ENCODE measurements at places on chromosomes 12 and 14.

GRCh38 chr12:19186722-19187661, 57.5 kb downstream of the PLEKHA5 start:
- DNase-seq: peak; percentile 32

DNA sequence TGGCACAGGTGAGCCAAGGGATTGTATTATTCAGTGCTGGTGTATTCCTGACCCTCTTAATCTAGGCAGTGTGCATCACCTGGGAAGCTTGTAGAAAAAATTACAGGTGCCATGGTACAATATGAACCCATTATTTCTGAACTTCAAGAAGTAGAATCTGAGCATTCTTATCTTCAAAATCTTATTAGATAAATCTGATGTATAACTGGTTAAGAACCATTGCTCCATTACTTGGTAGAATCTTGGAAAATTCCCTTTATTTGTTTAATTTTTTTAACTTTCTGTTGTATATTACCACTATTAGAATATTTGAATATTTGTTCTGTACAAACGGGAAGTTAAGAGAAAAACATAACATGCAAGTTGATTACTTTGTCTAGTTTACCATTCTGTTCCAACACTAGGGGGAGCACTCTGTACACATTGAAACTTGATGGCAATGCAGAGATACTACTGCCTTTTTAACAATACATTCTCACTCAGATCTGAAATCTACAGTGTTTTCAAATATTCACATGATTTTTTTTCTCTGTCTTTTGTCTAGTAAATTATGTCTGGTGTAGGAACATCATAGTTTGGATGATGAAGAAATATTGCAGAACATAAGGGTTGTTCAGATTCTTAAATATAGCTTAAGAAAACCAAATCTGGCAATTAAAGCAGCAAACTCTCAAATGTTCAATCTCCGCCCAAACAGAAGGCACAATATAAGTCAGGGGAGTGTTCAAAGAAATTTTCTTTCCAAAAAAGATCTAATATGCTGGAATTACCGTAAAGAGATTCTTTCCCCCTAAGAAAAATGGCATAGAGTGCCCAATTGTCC, 196.6 kb downstream of the PCNX1 start:
- DNase-seq: peak; percentile 59

DNA sequence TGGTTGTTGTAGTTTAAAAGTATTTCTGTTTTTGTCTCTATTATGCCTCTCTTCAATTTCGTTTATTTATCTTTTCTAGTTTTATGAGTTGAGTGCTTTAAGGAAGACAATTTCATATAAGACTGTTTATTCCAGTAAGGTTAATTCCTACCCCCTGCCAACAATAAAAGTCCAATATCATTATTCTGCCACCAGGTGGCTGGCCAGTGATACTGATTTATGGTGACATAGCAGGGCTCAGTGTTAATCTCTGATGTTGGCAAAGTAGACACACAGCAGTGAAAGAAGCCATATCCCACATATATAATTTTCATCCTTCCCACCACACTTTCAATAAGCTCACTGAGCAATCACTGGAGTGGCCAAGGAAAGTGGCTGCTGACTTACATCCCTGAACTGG, 69.0 kb upstream of the BMP4 start:
- no peak for DNase-seq

DNA sequence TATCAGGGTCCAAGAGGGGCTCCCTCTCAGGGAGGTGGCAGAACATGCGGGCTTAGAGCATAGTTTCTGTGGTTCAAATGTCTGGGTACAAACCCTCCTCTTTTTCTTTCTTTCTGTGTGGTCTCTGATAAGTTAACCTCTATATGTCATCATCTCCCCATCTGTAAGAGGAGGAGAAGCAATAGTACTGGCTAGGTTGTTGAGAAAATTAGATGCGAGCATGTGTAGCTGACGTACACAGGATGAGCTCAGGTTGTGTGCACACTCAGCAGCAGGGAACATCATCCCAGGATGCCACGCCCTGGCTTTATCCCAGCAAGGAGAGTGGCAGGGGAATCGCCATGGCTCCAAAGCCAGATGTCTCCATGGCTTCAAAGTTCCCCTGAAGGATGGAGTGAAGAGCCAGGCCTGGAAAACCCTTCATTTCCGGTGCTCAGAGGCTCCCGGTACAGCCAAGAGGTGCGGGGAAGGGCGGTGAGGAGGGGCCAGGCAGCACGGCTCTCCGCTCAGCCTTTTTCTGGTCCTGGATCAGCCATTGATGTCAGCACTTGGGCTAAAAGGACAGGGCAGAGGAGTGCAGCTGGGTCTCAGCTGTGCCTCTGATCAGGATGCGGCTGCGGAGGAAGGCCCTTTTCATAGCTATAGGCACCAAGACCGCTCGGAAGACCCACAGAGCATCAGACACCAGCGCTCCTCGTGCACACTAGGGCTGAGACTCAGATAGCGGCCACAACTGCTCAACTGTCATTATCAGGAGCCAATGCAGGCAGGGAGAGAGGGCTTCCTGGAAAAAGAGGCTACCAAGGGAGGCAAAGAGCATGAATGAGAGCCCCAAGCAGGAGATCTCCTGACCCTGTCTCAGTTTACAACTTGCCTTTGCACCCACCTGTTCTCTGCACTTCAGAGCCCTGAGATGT, 41.5 kb downstream of the ARL6IP4 start:
- DNase-seq: no peak

DNA sequence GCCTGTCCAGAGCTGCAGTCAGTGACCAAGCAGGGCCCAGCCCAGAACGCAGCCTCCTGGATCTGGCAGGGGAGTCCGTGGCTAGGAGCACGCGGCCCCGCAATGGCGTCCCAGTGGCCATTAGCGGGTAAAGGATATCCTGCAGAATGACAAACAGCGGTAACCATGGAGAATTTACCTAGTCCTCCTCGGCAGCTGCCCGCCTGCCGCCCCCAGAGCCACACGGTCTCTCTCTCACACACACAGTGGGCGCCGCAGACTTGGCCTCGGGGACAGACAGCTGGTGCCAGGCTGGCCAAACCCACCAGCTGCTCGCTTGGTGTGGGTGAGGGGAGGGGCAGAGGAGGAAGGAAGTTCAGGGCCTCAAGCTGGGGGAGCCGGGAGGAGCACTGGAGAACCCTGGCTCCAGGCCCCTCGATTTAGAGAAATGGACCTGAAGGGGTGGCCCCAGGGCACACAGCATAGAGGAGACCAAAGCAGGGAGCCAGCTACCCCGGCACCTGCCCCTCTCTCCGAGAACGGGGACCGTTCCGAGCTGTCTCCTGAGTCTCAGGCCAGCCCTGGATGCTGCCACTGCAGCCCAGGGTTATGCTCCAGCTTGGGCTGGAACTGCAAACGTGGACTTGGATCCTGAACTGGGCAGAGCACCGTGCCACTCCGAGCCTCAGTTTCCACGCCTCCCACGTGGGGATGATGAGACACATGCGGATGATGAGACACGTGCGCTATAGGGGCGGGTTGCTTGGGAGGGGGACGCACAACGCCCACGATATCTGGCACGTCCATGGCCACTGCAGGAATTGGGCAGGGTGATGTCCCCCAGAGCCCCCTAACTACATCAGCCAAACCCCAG, 3.4 kb downstream of the CDK2AP1 start:
- DNase-seq: no peak

DNA sequence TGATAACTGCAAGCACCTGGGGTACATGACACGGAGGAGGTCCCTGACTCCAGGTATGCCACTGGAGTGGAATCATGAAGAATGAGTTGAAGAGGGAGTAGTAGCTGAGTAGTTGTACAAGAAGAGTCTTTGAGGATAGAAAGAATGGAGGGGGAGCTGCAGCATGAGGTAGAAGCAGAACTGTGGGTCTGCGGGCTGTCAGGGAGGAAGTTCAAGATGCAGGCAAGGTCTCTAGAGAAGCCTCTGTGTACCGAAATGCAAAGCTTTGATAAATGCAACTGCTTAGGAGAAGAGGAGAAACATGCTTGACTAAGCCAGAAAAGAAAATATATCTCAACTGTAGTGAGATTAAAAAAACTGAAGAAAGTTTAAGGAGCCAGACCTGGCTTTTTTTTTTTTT, 91.5 kb downstream of the CPNE8 start:
- DNase-seq: no peak

- no peak for DNase-seq
These were observed 314 bp upstream of the DHRS7 start for GRCh38 chr14:60165547-60165876.

DNA sequence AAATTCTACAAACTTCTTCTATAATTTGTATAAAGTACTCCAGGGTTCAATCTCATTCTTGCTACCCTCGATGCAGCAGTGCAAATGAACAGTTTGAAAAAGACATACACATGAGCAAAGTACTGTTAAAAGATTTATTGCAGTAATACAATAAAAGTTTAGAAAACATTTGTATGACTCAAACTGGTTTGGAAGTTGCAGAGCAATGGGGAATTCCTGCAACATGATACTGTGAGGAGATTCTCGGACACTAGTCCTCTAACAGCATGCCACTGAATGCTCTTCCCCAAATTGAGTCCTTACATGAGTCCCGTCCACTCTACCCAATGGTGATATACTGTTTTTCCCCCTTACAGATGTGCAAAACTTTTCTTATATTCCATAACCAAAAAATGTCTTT, 45.4 kb downstream of the ATG14 start:
- peak; percentile 69 for DNase-seq

DNA sequence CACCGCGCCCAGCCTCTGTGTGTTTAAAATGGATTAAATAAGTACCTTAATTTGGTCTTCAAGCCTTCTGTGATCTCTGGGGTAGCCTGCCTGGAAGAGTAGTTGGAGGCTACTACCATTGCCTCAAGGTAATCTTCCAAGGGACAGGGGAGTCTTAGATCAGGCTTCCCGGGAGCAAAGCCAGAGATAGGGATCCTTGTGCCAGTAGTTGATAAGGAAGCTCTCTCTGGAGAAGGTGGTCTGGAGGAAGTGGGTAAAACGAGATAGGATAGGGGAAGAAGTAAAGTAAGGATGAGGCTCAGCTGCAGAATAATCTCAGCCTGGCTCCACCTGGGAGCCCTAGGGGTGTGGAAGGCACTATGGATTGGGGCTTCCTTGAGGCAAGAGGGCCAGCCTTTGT, 38.5 kb downstream of the FOS start:
- DNase-seq: no peak

DNA sequence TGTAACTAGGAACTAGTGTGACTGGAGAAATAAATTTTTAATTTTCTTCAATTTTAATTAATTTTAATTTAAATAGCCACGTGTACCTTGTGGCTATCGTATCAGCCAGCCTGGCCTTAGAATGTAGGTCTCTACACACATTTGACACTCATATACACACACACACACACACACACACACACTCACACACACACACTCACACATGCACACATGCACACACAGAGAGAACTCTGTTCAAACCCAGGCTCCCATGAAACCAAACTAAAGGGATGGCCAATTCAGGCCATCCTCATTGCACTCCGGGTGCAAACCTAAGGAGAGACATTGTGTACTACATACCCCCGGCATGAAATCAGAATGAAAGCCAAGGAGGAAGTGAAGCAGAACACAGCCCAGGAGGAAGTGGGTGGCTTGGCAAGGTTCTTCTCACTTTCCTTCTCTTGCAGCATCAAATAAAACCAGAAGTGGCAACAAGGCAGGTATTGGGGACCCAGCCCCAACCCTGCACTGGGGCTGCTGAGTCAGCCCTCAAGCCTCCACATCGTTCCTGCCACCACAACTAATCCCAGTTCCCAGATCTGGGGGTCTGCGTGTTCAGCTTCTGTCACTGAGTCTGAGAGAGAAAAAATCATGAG, 26.2 kb upstream of the CHPT1 start:
- no peak for DNase-seq

GRCh38 chr14:84029720-84030119, 1500.2 kb upstream of the FLRT2 start:
- no peak for DNase-seq

- no peak for DNase-seq
These were observed 9.5 kb downstream of the CNTN1 start for GRCh38 chr12:40701756-40702155.

GRCh38 chr12:47707355-47707754, 1.5 kb upstream of the RPAP3 start:
- DNase-seq: no peak

GRCh38 chr14:85273099-85273677, 256.8 kb upstream of the FLRT2 start:
- no peak for DNase-seq

DNA sequence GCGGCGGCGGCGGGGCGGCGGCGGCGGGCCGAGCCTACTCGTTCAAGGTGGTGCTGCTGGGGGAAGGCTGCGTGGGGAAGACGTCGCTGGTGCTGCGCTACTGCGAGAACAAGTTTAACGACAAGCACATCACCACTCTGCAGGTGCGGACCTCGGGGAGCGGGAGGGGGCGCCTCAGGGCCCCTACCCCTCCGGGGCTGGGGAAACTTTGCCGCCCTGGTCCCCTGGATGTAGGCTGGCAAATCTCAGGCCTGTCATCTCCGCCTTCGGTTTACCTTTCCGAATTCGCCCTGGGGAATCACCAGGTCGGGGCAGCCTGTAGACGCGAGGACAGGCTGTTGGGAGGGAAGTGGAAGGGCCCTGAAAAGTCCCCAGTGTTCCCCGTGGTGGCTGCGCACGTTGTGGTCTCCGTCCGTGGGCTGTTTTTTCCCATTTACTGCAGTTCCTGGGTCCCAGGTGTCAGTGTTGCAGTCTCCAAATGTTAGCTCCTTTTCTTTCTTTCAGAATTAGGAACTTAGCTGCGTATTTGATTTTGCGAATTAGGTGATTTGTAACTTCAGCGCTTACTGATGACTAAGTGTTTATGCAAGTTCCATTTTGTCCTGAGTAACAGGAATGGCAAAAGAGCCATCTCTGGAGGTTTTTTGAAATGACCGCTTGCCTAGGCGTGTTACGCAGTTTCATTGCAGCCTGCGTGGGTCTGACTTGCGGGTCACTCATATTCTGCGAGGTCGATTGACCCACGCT, 656 bp downstream of the RAB21 start:
- DNase-seq: no peak

- no peak for DNase-seq
These were observed 8.9 kb upstream of the AMN start for GRCh38 chr14:102913341-102914211.

Data from HFF-Myc (cell line).